ENCODE measurements at places on chromosomes 12 and 14.

DNA sequence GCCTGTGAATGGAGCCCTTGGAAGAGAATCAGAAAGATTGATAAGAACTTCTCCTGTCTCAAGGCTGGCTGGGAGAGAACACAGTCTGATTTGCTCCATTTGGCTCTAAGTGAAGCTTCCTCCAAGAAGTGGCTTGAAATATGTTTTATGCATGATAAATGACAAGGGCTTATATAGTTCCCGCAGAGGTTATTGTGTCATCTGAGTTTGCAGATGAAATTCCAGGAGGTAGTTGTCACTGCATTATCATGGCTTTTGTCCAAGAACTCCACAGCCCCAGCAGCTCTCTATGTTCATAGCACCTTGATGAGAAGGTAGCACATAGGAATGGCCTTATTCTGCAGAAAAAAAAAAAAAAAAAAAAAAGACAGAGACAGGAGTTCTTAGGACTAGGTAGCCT, 108.5 kb downstream of the DACT1 start:
- no peaks in the 10 kb centered on the region for H3K36me3 ChIP-seq
- H3K27me3 ChIP-seq: no peaks in the 10 kb centered on the region
- H3K4me1 ChIP-seq: peaks cover 9% of the 10 kb centered on the region

- H3K4me1 ChIP-seq: no peaks in the 10 kb centered on the region
- H3K27ac ChIP-seq: no peak overlapping the region
- no peak for DNase-seq
- H3K4me3 ChIP-seq: no peak overlapping the region
- no peaks in the 10 kb centered on the region for H3K27me3 ChIP-seq
- no peaks in the 10 kb centered on the region for H3K36me3 ChIP-seq
These were observed 549.6 kb downstream of the DIO2 start for GRCh38 chr14:79661752-79662151.

- peak overlapping the region; percentile 95 for H3K4me3 ChIP-seq
- H3K4me1 ChIP-seq: peaks cover 35% of the 10 kb centered on the region
- H3K36me3 ChIP-seq: peaks cover 46% of the 10 kb centered on the region
- peak overlapping the region; percentile 98 for H3K27ac ChIP-seq
- no peaks in the 10 kb centered on the region for H3K27me3 ChIP-seq
These were observed 716 bp downstream of the HSP90AA1 start for GRCh38 chr14:102085948-102086708.

GRCh38 chr12:96213869-96214268, 19.7 kb downstream of the ELK3 start:
- no peaks in the 10 kb centered on the region for H3K36me3 ChIP-seq
- H3K4me1 ChIP-seq: peaks cover 11% of the 10 kb centered on the region
- no peaks in the 10 kb centered on the region for H3K27me3 ChIP-seq
- no peak overlapping the region for H3K27ac ChIP-seq
- DNase-seq: no peak

DNA sequence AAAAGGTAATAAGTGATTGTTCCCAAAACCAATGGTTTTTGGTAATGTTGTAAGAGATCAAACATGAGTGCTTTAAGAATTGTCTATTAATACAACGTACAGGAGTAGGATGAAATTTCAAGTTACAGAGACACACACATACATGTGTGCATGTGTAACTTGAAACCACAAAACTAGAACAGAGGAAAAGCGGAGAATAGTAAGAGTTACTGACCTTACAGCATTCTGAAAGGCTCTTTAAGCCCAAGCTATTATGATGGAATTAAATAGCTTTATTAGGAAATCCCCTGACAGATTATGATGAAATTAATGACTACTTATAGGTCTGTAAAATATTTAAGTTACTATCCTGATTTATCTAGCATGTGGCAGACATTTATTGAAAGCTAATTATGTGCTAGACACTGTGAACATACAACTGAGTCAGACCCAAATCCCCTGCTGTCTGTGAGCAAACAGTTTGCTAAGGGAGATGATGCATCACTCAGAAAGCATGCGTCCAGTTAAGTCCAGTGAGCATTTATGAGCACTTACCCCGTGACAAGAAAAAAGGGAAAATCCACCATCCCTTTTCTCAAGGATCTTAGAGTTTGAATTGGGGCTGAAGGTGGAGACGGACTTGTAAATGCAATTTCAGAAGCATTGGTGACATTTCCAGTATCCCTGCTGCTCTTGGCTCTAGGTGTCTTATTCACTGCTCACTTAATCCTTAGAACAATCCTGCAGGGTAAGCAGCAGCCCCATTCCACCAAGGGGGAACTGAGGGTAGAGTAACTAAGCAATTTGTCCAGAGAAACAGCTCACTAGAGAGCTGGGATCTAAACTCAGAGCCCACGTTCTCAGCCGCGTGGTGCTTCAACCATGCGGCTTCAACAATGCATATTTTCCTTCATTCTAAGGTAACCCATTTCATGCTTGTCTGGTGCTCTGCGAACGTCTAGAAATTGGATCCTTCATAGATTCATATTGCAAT, 117.4 kb downstream of the EML1 start:
- peaks cover 25% of the 10 kb centered on the region for H3K36me3 ChIP-seq
- H3K4me3 ChIP-seq: no peak overlapping the region
- H3K27me3 ChIP-seq: no peaks in the 10 kb centered on the region
- H3K4me1 ChIP-seq: no peaks in the 10 kb centered on the region
- DNase-seq: no peak
- H3K27ac ChIP-seq: no peak overlapping the region

- no peaks in the 10 kb centered on the region for H3K36me3 ChIP-seq
- peaks cover 30% of the 10 kb centered on the region for H3K4me1 ChIP-seq
- H3K27ac ChIP-seq: peak overlapping the region; percentile 75
- no peak for DNase-seq
These were observed 620 bp upstream of the NID2 start for GRCh38 chr14:52069307-52070050.

DNA sequence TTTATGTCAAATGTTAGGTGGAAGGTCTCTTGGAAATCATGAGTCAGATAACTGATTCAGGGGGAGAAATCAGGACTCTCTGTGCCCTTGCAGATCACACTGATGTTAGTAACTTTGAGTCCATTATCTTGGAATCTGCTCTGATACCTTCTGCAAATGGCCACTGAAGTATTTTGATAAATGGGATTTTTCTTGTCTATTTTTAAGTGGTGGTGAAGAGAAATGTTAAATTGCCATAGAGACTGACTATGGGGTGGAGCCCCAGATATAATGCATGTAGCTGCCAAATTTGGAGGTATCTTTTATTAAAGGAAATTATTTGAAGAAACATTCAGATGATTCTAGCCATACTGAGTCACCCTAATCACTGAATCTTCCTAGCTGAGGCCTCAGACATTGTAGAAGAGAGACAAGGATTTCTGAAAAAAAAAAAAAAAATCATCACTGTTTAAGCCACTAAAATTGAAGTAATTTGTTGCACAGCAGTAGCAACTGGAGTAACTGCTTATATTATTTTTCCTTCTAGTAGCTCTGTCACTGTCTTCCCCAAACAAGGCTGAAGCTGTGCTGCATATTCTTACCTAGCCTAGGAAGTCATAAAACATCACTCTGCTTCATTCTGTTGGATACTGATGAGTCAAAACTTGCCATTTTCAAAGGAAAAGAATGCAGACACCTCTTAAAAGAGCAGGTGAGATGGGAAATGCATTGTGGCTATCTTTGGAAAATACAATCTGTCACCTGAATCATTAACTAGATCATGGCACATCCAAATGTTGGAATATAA, 36.0 kb upstream of the CLEC14A start:
- peaks cover 12% of the 10 kb centered on the region for H3K4me1 ChIP-seq
- H3K4me3 ChIP-seq: no peak overlapping the region
- no peak overlapping the region for H3K27ac ChIP-seq
- H3K36me3 ChIP-seq: no peaks in the 10 kb centered on the region
- no peaks in the 10 kb centered on the region for H3K27me3 ChIP-seq

DNA sequence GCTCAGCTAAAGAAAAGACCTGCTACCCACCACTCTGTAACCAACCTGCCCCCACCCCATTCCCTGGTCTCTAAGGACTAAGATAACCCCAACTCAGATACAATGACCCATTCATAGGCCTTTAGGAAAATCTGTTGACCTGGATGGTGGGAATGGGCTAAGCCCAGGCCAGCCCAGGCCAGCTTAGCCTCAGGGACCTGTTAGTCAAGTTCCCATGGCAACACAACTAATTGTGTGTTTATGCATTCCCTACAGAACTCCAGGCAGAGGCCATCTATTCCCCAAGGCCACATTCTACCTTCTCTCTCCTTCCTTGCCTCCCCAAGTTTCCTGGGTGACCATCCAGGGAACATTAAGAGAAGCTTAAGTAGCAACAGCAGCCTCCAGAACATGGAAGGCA, 16.1 kb upstream of the KRT8 start:
- no peaks in the 10 kb centered on the region for H3K36me3 ChIP-seq
- no peak overlapping the region for H3K4me3 ChIP-seq
- DNase-seq: no peak
- peaks cover 6% of the 10 kb centered on the region for H3K4me1 ChIP-seq
- no peaks in the 10 kb centered on the region for H3K27me3 ChIP-seq
- no peak overlapping the region for H3K27ac ChIP-seq

DNA sequence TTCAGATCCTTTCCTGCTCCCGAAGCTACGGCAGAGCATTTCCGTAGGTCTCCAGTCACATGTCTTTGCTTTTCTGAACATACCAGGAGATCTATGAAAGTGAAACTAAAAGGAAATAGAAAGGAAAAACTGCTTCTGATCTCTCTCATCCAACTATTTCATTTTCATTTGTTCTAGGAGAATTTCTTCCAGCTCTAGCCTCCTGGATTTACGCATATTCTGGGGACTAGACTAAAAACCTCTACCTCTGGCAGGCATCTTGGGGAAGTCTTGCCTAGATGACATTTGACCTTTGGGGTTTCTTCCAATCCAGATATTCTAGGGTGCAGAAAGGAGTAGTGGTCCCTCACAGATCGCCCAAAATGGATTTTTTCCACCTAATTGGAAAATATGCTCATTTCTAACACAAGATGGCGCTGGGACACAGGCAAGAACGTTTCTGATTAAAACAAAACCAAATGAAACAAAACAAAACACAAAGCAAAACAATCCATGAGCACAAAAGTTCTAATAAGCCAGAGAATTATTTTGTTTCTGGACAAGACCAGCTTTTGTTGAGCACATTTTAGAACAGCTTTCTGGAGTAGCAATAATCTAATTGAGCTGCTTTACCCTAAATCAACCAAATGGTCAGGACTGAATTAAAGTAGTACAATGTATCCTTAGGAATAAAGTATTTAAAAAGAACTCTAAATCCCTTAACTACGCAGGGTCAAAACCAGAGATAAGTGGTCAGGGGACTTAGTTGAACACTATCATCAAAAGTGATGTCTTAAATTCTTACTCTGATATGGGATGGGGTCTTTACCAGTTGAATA, 12.3 kb upstream of the PARP11 start:
- H3K27ac ChIP-seq: peak overlapping the region; percentile 87
- no peaks in the 10 kb centered on the region for H3K36me3 ChIP-seq
- H3K4me3 ChIP-seq: peak overlapping the region; percentile 70
- H3K27me3 ChIP-seq: no peaks in the 10 kb centered on the region
- no peaks in the 10 kb centered on the region for H3K4me1 ChIP-seq
- no peak for DNase-seq

- no peaks in the 10 kb centered on the region for H3K4me1 ChIP-seq
- no peak for DNase-seq
- no peak overlapping the region for H3K4me3 ChIP-seq
- no peaks in the 10 kb centered on the region for H3K27me3 ChIP-seq
- H3K36me3 ChIP-seq: no peaks in the 10 kb centered on the region
These were observed 133.7 kb downstream of the ADGRD1 start for GRCh38 chr12:131087302-131087818.

DNA sequence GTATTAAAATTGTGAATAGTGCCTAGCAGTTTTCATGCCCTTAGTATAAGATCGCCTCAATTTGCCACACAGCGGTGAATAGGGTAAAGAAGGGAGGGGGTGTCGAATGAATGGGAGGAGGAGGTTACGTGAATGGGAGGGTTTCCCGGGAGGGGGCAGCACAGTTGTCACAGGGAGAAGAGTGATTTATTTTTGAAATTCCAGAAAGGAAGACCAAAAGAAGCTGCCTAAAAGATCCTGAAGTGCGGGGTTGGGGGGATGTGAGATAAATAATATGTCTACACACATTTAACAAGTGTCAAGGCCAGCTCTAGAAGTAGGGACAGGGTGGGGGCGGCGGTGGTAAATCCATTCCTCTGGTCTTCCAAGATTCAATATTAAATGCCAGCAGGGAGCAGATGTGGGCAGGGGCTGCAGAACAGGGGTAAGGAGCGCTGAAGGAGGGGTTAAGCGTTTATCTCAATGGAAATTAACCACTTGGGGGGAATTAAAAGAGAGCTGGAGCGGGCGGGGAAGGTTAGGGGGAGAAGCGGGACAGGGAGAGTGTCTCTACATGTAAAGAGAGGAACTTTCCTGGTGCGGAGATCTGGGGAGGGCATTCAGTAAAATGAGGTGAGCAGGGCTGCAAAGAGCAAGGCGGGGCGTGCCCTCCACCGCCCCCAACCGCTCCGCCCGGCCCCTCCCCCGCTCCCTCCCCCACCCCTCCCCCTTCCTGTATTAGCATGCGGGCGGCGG, 867 bp downstream of the C12orf42 start:
- no peak for DNase-seq
- H3K27me3 ChIP-seq: no peaks in the 10 kb centered on the region
- peaks cover 9% of the 10 kb centered on the region for H3K4me1 ChIP-seq
- H3K36me3 ChIP-seq: no peaks in the 10 kb centered on the region
- peak overlapping the region; percentile 59 for H3K4me3 ChIP-seq
- H3K27ac ChIP-seq: no peak overlapping the region

DNA sequence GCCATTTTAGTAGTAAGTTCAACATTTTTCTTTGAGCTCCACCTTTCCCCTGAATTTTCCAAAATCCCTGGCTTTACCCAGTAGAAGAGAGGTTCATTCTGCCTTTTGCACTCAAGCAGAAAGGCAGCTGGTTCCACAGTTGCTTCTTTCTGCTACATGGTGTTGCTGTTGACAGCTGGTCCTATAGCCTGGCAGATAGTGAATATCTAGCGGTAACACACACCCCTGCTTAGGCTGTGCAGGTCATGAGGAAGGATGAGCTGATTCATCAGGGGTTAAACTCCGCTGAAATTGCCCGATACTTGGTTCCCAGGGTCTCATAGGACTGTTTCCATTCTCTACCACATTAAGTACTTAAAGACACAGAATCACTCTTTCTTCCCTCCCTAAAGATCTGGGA, 62.4 kb downstream of the PUS7L start:
- no peaks in the 10 kb centered on the region for H3K4me1 ChIP-seq
- H3K27me3 ChIP-seq: no peaks in the 10 kb centered on the region
- H3K27ac ChIP-seq: no peak overlapping the region
- no peak overlapping the region for H3K4me3 ChIP-seq
- DNase-seq: no peak
- H3K36me3 ChIP-seq: no peaks in the 10 kb centered on the region
